ENCODE measurements at places on chromosomes 2 and 18.

GRCh38 chr2:2022941-2023586 is 278.7 kb upstream of the PXDN start:
- no peak for DNase-seq

DNA sequence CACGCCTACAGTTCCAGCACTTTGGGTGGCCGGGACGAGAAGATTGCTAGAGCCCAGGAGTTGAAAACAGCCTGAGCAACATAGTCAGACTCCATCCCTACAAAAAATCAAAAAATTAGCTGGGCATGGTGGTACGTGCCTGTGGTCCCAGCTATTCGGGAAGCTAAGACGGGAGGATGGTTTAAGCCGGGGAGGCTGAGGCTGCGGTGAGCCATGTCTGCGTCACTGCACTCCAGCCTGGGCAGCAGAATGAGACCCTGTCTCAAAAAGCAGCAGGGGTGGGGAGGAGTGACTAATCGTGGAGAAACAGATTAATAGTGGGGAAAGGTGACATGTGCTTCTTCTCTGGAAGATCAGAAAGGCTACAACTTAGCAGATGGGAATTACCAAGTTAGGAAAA is 58.1 kb upstream of the GPC1 start:
- DNase-seq: no peak

DNA sequence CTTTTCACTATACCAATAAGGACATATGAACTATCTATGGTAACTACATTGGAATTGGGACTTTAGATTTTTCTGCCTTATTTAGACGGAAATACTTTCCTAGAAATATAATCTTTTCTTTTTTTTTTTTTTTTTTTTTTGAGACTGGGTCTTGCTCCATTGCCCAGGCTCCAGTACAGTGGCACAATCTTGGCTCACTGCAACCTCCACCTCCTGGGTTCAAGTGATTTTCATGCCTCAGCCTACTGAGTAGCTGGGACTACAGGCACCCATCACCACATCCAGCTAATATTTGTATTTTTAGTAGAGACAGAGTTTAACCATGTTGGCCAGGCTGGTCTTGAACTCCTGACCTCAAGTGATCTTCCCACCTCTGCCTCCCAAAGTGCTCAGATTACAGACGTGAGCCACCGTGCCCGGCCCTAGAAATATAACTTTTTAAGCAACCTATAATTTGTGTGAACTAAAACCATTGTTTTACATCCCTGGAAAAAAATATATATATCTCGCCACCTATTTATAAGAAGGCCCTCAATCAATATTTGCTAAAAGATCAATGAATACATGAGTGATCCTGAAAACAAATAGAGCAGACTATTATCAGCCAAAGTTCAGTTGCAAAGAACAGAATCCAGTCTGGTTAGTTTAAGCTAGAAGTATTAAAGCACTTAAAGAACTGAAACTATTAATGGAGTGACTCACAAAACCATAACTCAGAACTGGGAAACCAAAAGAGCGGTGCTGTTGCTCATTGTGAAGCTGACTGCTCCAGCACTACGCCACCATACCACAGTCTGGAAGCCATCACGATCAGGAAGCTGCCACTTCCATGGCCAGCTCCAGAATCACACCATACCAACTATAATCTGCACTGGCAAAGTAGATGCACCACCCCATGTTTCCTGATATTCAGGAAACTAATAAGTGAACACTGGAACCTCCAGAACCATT is 8.4 kb upstream of the HNRNPLL start:
- no peak for DNase-seq

DNA sequence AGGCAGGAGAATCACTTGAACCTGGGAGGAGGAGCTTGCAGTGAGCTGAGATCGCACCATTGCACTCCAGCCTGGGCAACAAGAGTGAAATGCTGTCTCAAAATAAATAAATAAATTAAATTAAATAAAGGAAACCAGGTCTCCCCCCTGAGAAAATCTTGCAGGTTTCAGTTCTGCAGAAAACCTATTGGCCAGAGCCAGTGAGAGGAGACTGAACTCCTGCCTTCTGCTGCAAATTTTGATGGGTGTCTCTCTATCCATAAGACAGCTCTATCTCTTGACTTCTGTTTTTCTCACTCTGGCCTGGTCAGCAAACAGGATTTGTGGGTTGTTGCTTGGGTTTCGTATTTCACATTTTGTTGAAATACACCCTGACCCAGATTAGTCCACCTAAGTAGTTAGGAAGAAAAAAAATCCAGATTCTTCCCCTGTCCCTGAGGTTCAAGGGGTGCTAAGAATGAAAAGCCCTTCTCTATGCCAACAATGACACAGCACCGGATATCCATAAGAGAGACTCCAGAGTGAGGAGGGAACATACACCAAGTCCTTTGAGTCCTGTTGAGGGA is 86.7 kb upstream of the MAP4K4 start:
- no peak for DNase-seq

GRCh38 chr18:31229829-31230228 is 67.2 kb upstream of the DSC1 start:
- no peak for DNase-seq

- no peak for DNase-seq
These were observed 63.6 kb upstream of the ATL2 start for GRCh38 chr2:38440655-38441054.

- DNase-seq: no peak
These were observed 869 bp downstream of the STARD7 start for GRCh38 chr2:96207774-96208142.

GRCh38 chr18:60024345-60024744 is 124.5 kb downstream of the PMAIP1 start:
- no peak for DNase-seq

- peak; percentile 11 for DNase-seq
These were observed 26.8 kb upstream of the SLC9A2 start for GRCh38 chr2:102592601-102593000.

DNA sequence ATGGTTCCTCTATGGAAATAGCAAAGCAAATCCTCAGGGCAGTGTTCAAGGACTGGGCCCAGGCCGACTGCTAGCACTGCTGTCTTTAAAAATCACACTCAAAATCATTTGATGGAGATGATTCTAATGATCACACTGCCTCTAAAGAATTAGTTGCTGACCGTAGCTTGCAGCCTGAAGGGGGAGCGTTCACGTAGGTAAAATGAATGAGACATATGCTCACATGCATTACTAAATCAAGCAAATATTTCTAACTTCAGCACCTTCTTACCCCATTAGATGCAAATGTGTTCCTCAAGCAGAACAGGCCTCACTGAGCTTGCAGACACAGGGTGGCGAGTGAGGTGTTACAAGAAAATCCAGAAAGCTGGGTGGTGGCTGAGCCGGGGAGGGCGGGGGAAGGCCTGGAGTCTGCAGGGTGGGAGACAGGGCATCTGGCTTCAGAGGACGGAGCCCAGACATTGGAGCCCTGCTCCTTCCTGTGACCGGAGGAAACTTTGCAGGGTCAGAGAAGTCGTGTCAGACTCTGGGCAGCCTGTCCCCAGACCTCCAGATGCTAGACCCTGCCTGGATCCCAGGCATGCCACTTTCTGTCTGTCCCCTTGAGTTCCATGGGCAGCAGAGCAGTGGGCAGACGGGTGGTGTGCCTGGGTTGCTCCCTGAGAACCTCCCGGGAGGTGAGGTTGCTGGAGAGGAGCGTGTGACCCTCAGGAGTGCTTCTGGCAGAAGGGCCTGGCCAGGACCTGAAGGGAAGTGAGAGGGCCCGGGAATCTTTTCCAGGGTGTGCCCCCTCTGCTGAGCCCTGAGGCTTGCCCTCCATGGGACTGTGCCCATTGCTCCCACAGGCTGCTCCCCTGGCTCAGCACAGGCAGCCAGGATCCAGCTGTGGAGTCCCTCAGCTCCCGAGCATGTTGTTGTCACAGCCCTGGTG is 7.1 kb upstream of the NPPC start:
- no peak for DNase-seq

DNA sequence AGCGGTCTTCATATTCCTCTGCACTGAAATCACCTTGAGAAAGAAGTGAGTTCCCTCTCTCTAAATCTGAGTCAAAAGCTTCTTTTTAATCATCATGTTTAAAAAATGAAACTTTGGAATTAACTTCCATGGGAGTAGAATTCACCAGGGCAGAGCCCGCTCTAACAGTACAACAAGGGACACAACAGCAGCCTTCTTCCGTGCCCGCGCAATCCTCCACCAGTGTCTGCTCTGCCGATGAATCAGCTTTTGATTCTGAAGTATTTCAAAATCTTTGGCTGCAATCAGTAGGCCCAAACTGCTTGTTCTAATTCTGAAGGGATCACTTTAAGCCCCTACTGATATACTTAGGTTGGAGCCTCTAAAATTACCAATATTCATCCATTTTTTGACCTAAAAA is 76.9 kb downstream of the USP40 start:
- no peak for DNase-seq

GRCh38 chr2:2184549-2185249 is 146.4 kb downstream of the MYT1L start:
- no peak for DNase-seq

- DNase-seq: no peak
These were observed 14.0 kb downstream of the CAPN10 start for GRCh38 chr2:240600451-240600961.

DNA sequence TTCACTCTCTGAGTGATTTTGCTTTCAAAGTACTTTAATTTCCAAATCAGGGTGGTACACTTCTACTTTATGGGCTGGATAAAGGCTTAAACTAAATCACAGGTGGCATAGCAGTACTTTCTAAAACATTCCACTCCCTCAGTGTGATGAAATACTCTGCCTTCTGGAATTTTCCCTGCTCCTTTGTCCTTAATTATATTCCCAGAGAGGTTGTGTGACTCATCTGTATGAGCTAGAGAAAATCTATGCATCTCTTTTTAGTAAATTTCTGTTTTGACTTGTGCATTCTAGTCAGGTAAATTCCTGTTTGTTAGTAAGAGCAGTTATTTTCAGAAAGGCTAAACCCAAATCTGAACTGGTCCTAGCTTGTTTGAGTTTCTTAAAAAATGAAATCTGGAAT is 29.0 kb upstream of the PLA2R1 start:
- DNase-seq: no peak

GRCh38 chr2:198762441-198762840 is 695.3 kb downstream of the SATB2 start:
- DNase-seq: no peak

DNA sequence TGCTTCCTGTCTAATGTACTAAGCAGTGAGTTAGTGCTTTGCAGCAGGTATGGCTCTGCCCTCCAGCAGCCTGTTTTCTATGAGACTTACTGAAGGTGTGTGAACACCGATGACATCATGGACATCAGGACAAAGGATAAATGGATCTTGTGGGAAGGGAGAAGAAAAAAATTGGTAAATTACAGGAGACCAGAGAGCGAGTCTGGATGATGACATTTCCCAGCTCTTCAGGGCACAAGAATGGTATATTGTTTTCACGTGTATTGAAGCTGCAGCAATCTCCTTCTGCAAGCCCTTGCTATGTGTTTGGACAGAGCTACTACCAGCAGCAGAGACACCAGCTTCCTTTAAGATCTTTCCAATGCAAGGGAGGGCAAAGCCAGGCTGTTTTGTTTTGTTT is 47.2 kb downstream of the DCC start:
- DNase-seq: no peak

- peak; percentile 26 for DNase-seq
These were observed 29.6 kb upstream of the ENOSF1 start for GRCh38 chr18:741931-742512.

DNA sequence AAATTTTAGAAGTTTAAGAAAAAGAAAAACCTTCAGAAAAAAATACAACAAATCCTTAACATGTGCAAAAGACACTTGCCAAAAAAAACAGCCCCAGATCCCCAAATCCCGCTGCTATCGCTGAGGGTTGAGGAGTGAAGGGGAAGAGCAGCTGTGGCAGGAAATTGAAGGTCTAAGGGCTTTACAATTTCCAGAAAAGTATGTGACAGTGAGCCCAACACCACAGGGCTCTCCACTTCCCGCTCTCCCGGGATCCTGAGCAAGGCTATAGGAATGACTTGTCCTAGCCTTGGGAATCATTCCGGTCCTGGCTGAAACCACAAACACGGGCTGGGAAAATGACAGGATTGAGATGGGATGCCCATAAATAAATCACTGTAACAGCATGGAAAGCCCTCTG is 191.4 kb downstream of the TMEM163 start:
- no peak for DNase-seq

DNA sequence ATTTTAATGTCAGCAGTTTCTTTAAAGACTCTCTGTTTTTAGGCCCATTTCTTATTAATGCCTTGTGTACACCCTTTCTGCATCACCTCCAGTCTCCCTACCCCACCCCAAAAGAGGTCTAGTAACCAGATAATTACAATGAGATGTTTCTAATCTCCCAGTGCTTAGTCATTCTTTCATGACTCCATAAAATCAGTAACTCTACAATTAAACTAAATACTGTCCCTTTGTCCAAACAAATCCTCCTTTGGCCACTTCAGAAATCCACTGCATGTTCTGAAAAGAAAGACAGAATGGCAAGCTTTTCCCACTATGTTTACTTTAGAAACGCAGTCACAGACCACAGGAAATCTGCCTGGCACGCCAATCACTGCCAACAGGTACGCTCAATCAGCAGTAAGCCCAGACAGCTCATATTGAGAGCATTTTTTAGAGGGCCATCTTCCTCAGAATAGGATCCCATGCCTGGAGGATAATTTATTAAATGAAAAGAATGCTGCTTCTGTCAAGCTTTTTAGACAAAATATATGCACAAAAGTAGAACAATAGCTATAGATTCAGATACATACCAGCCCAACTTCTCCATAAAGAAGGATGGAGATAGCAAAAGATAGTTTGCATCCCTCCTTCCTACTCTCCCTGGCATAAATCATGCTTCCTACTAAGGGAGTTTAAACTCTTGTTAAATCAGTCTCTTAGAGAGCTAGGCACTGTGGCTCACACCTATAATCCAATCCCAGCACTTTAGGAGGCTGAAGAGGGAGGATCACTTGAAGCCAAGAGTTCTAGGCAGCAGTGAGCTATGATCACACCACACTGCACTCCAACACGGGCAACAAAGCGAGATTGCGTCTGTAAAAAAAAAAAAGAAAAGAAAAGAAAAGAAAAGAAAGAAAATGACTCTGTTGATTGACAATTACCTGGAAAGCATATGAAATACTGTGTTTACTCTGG is 14.6 kb downstream of the CLASP1 start:
- DNase-seq: peak; percentile 21

- DNase-seq: no peak
These were observed 66.5 kb downstream of the KCTD18 start for GRCh38 chr2:200443376-200443775.
